Right lobe of liver (tissue), 6 donors: ENCODE measurements at places on chromosomes 1 and 21. TPM values are rescaled to one million over a fixed set of nuclear protein-coding genes. Genes with fewer than 3 reads are reported as not detected.

GRCh38 chr1:97802011-97802410 lies 118.8 kb downstream of the DPYD start:
- DNase-seq = no peak

GRCh38 chr1:111961016-111961415 lies 28.5 kb downstream of the KCND3 start:
- DNase-seq = no peak

- DNase-seq = no peak
These were observed 82.4 kb downstream of the FAF1 start for GRCh38 chr1:50877641-50878040.

DNA sequence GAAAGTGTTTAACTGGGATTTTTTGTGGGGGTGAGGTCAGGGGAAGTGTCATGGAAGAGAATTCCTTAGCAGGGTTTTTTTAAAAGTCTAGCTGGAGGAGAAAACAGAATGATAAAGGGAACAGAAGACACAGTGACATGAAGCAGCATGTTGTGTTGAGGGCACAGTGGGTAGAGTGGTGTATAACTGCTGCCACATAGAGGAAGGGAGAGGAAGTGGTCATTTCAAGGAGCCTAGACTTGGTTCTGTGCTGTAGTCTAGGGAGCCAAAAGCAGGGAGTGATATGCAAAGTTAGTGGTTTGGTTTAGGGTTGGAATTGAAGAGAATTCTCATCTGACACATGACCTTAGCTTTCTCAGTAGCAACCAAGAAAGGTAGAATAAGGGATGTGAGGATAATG lies 10.2 kb downstream of the EEIG2 start:
- DNase-seq = no peak

GRCh38 chr1:32496127-32496526 lies 31.3 kb downstream of the ZBTB8B start:
- no peak for DNase-seq

DNA sequence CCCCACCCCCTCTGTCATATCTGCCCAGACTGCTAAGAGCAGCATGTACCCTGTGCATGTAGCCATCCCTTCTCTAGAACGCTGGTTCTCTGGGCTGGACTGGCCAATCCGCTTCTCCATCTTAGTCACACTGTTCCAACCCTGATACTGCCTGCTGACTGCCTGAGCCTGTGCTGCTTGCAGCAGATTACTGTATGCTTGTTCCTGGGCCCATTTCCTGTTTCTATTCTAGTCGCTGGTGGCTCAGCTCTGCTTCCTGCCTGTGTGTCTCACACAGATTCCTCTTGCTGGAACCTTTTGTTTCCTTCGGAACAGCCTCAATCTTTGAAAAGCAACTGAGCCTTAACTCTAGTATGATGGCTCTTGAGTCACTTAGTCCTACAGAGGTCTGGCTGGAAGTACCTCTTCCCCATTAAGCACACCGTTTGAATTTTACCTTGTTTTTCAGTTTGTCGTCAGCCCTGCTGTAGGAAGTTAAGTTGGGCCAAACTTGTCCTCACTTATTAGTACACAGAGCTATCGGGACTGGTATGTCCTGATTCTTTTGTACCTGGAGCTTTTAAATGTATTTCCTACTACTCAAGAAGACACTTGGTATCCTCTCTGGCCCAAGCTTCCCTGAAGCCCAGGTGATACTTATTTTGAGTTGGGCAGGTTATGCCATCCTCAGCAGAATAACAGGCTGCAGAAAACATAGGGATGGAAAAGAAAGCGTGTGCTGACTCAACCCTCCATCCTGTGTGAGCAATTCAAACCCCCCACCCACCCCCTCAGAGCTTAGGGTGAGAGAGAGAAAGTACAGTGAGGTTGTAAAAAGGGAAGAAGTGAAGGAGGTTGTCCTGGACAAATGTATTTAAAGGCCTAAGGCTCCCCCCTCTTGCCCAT lies 43.4 kb upstream of the PIGV start:
- DNase-seq = peak; percentile 59

- no peak for DNase-seq
These were observed 96.0 kb upstream of the TRABD2B start for GRCh38 chr1:48093147-48093546.

DNA sequence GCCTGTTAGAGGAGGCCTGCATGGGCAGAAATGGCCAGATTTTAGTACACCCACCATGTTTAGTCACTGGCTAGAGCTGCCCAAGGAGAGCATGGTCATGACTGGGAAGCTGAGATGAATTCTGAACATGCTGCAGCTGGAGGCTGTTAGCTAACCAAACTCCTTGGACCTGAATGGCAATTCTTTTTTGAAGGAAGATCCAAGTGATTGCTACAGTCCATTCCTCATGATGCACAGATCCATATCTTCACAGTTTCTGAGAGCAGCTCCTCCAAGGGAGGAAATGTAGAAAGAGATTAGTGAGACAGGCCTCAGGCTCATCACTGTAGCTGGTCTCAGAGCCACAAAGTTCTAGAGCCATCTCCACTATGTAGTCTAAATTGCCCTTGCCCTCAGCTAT lies 11.1 kb downstream of the ZFYVE9 start:
- no peak for DNase-seq

- DNase-seq = no peak
These were observed 49.2 kb downstream of the ZBTB18 start for GRCh38 chr1:244100276-244100675.

GRCh38 chr1:84755216-84755615 lies 65.0 kb upstream of the SSX2IP start:
- DNase-seq = no peak

GRCh38 chr1:210332719-210333398 lies 4.2 kb downstream of the HHAT start:
- no peak for DNase-seq

- peak; percentile 91 for DNase-seq
These were observed 61.2 kb downstream of the ERI3 start for GRCh38 chr1:44293761-44294315.

GRCh38 chr1:6343506-6344405 lies 49.8 kb downstream of the ACOT7 start:
- no peak for DNase-seq

DNA sequence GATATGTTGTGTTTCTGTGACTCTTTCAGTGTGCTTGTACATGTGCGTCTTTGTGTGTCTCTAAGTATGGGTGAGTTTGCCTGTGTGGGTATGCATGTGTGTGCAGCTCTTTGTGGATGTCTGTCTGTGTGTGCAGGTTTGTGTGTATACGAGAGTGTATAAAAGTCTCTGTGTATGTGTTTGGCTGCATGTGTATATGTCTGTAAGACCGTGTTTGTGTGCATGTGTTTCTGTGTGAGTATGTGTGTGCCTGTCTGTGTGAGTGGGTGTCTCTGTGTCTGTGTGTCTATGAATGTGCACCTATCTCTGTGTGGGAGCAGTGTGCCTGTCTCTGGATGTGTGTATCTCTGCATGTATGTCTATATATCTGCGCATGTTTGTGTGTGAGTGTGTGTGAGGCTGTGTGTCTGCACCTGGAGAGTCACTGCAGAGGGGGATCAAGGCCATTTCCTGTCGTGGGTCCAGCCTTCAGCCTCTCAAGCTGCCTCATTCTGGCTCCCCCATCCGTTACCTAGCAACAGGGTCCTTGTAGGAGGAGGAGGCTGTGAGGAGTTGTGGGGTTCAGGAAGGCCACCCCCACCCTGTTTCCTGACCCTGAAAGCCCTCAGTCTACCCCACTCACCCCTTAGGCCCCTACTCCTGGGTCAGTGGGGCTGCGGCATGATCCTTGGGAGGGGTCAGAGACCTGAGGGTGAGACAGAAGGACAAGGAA lies 10.4 kb downstream of the FGR start:
- no peak for DNase-seq

DNA sequence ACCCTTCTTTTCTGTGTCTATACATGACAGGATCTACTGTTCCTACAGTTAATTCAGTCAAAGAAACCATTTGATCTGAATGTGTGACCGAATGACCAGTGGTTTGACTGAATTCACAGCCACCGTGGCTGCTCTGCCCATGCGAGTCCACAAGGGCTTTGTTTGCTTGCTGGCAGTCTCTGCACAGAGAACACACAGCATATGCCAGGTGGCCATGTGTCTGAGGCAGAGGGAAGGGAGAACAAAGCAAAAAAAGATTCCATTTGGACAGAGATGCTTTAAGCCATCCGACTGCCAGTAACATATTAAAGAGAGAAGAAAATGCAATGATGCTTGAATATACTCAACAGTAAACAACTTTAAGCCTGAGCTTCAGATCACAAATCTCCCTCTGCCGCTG lies 737.8 kb upstream of the CXADR start:
- no peak for DNase-seq

GRCh38 chr1:30683699-30684098 lies 39.7 kb downstream of the MATN1 start:
- no peak for DNase-seq

CR1L gene
- total RNA-seq = 0.12 TPM

BRINP2 gene
- total RNA-seq = 0.31 TPM

LINGO4 gene
- total RNA-seq = 0.22 TPM

SELE gene
- total RNA-seq = 0.82 TPM

SLC26A9 gene
- 0.09 TPM for total RNA-seq

C1orf94 gene
- total RNA-seq = not detected

TNFRSF4 gene
- total RNA-seq = 0.20 TPM
